ENCODE measurements at places on chromosomes 5 and 9.

DNA sequence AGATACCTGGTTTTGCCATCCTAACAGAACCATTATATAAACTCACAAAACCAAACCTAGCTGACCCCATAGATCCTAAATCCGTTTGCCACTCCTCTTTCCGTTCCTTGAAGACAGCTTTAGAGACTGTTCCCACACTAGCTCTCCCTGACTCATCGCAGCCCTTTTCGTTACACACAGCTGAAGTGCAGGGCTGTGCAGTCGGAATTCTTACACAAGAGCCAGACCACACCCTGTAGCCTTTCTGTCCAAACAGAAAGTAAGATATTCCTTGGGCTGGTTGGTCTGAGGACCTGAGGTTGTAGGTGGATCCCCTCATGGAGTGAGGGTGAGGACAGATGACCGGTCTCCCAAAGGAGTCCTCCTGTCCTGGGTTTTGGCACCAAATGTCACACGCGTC lies 56.7 kb upstream of the NAA35 start:
- peak; percentile 74 for DNase-seq

GRCh38 chr5:171599411-171599810 lies 180.0 kb downstream of the FGF18 start:
- no peak for DNase-seq

DNA sequence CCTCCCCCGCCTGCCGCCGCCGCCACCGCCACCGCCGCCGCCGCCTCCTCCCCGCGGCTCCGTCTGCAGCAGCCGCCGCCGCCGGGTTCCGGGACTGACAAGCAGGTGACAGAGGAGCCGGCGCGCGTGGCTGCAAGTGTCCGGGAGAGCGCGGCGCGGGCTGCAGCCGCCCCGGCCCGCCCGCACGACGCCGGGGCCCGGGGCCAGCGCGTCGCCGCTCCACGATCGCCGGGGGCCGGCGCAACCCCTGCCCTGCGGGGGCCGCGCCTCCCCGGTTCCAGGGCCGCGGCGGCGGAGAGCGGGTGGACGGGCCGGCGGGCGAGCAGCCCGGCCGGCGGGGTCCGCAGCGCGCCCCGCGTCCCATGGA lies 343 bp downstream of the LMX1B start:
- no peak for DNase-seq

GRCh38 chr9:131485728-131486422 lies 16.8 kb upstream of the POMT1 start:
- no peak for DNase-seq

DNA sequence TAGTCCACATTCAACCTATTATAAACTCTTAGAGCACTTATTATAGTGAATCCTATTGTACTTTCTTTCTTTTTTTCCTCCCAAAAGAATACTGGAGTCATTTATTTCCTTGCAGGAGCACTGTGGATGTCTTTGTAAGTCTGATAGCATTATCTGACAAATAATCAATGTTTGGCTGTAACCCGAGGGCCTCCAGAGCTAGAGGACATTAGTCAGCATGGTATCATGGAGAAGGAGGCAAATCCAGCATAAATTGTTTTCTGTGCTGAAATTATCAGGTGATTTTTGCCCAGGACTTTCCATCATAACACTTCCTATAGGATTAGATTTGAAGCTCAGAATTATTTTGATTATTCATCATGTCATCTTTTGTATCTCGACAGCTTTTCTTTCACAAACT lies 551.0 kb downstream of the ZNF608 start:
- no peak for DNase-seq

GRCh38 chr9:9124616-9125015 lies 1325.0 kb upstream of the DMAC1 start:
- no peak for DNase-seq

DNA sequence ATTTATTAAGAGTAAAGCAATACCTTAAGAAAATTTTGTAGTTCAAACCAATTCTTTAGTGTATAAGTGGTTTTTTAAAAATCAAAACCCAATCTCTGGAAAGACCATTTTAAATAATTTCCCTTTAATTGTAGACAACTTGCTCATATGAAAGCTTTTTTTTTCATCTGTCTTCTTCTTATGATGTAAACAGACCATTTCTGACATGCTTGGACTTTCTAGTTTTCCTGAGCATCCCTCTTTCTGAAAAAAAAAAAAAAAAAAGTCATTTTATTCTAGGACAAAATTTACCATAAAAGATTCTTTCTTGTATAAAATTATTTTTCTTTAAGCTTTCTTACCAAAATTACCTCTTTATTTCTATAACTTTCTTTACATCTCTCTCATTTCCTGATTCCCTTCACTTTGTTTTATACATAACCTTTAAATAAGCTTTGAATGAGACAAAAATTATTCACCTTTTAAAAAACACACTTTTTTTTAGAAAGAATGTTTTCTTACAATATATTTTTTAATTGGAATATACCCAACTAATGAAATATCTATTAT lies 67.5 kb downstream of the COL15A1 start:
- peak; percentile 64 for DNase-seq

GRCh38 chr9:134617246-134617645 lies 24.4 kb upstream of the COL5A1 start:
- DNase-seq = no peak

GRCh38 chr5:74342948-74343682 lies 297.4 kb downstream of the ENC1 start:
- DNase-seq = peak; percentile 15

DNA sequence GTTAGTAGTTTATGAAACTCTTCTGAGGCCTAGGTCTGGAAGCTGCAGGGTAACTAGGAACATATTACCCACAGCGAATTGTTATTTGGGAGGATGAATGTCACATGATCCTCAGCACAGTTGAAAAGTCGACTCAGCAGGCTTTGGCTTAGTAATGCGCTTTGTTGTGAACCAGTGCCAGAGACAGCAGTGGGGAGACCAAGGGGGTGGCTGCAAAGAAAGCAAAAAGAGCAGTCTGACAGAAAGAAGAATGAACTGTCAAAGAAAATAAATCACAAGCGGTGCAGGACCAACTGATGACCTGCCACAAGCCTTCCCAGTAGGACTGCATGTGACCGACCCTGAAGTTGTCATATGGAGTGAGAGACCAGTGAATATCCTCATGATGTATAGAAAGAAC lies 170.0 kb downstream of the CCDC171 start:
- no peak for DNase-seq

Measured in amniotic epithelial cell (primary cell).